ENCODE measurements at places on chromosomes 1 and 21.

GRCh38 chr1:79375352-79375751 lies 368.8 kb upstream of the ADGRL4 start:
- DNase-seq = no peak

GRCh38 chr1:53092659-53093450 lies 30.8 kb downstream of the PODN start:
- DNase-seq = no peak

GRCh38 chr1:44907893-44908292 lies 64.8 kb upstream of the PTCH2 start:
- no peak for DNase-seq

DNA sequence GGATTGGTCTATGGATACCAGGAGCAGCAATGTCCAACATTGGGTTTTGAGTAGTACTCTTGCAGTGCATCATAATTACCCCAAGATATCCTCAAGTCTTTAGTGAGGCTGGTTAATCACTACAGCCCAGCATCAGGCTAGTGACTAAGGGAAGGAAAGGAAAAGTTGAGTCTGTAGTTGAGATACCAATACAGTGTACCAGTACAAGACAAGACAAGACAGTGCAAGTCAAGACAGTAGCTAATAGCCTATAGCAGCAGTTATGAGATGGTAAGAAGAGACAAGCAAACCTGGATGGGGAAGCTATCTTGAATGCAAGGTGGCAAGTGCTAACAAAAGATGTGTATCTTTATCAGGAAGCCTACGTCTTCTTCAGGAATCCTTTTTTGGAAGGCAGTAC lies 13.3 kb upstream of the GNG12 start:
- DNase-seq = no peak

- no peak for DNase-seq
Observed at GRCh38 chr1:217027403-217028080, 304.3 kb upstream of the ESRRG start.

GRCh38 chr1:151009206-151009587 lies 948 bp downstream of the PRUNE1 start:
- no peak for DNase-seq

GRCh38 chr1:1273209-1273511 lies 494 bp downstream of the UBE2J2 start:
- no peak for DNase-seq

GRCh38 chr1:168396508-168396907 lies 115.8 kb downstream of the TBX19 start:
- DNase-seq = no peak

GRCh38 chr1:24640288-24640687 lies 2.8 kb upstream of the SRRM1 start:
- DNase-seq = no peak

GRCh38 chr1:185360714-185361113 lies 43.7 kb upstream of the IVNS1ABP start:
- no peak for DNase-seq

DNA sequence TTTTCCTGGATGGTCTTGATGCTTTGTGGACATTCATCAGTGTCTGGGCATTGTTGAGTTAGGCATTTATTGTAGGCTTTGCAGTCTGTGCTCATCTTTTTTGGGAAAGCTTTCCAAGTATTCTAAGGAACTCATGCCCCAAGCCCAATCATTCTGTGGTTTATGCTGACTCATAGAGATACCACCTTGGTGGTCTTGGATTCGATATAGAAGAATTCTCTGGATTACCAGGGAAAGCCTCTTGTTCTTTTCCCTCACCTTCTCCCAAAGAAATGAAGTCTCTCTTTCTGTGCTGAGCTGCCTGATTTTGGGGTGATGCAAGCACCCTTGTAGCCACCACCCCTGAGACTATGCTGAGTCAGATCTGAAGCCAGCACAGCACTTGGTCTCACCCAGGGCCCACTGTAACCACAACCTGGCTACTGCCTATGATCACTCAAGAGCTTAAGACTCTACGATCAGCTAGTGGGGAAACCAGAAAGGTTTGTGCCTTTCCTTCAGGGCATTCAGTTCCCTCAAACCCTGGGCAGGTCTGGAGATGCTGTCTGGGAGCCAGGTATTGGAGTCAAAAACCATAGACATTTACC lies 422.6 kb downstream of the NUF2 start:
- no peak for DNase-seq

- no peak for DNase-seq
Observed at GRCh38 chr1:181016563-181016962, 6.1 kb downstream of the STX6 start.
